Activated T-cell treated with anti-CD3 and anti-CD28 coated beads for 1 hour (primary cell): ENCODE measurements at places on chromosomes 7 and 10.

DNA sequence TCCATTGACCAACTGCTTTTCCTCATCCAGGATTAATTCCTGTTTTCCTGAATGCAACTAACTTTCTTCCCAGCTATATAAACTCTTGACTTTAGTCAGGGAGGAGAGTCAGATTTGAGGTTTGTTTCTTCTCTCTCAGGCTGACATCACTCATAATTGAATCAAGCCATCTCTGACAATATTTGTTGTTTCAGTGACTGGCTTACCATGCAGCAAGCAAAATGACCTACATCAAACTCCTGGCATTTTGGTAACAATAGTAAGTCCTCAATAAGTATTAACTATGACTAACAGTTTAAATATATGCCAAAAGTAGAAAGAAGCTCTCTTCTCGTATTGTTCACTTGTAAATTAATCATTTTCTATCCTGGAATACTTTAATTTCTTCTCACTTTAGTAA lies 625.7 kb upstream of the KCND2 start:
- no peak for DNase-seq

GRCh38 chr10:79418886-79419595 lies 26.4 kb downstream of the ZCCHC24 start:
- no peak for DNase-seq

DNA sequence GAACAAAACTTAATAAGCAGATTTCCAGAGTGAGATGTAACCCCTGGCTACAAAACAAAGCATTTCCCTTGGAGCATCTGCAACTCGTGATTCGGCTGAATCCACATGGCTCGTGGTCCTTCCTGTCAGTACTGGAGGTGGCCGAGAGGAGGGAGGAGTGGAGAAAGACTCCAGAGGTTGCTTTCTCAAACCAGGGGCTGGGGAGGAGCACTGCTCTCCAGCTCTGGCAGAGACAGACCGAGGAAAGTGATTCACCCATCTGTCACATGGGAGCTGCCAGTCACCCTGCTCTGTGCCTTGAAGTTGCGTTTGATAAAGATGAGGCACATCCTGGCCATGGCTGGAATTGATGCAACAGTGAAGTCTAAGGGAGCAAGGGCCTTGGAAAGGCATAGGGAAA lies 72.7 kb downstream of the COL13A1 start:
- DNase-seq, result no peak

DNA sequence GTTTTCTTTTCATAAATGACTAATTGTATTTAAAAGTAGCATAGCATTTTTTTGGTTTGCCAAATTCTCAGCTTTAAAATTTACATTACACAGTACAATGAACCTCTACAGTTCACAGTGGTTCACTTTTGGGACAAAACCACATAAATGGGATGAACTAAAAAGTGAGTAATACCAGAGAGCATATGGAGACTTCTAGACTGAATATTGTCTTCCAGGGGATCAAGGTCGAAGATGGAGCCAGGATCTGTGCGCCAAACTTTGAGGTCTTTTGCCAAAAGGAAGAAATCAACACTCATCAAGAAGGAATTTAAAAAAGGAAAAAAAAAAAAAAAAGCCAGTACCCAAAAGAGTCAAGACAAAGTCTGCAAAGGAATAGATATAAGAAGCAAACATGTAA lies 87.5 kb downstream of the NEBL start:
- no peak for DNase-seq

DNA sequence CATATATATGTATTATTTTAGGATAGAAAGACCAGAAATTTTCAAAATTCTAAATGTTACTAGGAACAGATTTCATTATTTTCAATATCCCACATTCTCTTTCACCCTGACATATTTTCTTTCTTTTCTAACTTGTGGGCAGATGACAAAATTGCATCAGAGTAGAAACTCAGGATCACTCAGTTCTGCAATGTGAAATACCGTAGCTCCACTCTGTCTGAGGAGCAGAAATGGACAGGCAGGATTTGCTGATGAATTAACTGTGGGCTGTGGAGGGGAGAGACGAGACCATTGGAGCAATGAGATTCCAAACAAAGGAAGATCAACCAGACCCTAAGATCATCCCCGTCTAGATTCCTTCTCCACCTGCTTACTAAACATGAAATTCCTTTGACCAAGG lies 37.0 kb upstream of the SVOPL start:
- no peak for DNase-seq

DNA sequence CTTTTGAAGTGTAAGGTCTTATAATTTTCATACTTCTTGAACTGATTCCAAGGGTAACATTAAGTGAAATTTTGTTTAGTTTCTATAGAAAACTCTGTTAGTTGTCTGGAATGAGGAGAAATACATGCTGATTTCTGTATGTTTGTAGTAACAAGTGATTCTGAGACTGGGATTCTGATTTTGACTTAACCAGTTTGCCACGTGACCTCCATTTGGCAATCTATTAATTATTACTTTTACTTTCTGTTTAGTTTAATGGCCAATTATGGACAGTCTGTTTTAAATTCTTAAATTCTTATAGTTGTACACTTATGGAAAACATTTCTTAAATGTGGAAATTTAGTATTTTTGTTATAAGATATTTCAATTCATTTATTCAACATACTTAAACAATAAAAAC lies 163.1 kb downstream of the ADK start:
- DNase-seq, result no peak

GRCh38 chr10:49309691-49310411 lies 10.9 kb downstream of the C10orf71 start:
- DNase-seq, result no peak

DNA sequence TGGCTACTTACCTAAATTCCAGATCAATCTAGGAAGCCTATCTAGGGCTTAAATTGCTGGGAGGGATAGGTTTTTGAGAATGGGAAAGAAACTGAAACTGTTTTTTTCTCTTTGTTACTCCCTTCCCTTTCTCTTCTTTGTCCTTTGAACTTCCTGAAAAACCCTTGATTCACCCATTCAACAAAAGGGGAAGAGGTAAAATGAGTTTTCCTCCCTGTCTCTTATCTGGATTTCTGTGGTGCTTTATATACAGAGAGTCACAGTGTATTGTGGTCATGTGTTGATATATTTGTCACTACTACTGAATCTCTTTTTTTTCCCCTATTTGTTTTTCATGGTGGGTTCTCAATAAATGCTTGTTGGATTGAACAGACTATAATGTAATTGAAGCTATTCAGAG lies 19.8 kb upstream of the NUP205 start:
- DNase-seq, result no peak

DNA sequence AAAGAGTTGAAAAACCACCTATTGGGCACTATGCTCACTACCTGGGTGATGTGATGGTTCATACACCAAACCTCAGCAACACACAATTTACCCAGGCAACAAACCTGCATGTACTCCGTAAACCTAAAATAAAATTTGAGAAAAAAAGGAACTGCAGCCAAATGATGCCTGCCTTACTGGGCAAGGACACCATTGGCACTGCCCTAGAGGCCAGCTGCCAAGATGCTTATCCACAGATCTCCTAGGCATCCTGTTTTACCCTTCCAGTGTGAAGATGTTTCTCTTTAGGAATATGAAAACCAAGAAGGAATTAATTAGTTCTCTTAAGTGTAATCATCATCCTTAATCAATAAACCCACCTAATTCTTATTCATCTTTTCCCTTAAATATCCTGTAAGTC lies 133.4 kb downstream of the ABCA13 start:
- no peak for DNase-seq
